Fibroblast of lung (primary cell): ENCODE measurements at places on chromosomes 1 and 21. TPM values are rescaled to one million over a fixed set of nuclear protein-coding genes. Genes with fewer than 3 reads are reported as not detected.

GRCh38 chr1:12436817-12437599, 181.0 kb downstream of the DHRS3 start:
- DNase-seq: peak; percentile 60

- DNase-seq: no peak
Observed at GRCh38 chr1:188715566-188715965, 1762.1 kb downstream of the BRINP3 start.

- DNase-seq: no peak
Observed at GRCh38 chr21:14957836-14958235, 107.0 kb downstream of the NRIP1 start.

GRCh38 chr1:35561972-35562680, 4.5 kb downstream of the NCDN start:
- DNase-seq: no peak

GRCh38 chr1:2204415-2205190, 10.0 kb upstream of the FAAP20 start:
- DNase-seq: peak; percentile 68

DNA sequence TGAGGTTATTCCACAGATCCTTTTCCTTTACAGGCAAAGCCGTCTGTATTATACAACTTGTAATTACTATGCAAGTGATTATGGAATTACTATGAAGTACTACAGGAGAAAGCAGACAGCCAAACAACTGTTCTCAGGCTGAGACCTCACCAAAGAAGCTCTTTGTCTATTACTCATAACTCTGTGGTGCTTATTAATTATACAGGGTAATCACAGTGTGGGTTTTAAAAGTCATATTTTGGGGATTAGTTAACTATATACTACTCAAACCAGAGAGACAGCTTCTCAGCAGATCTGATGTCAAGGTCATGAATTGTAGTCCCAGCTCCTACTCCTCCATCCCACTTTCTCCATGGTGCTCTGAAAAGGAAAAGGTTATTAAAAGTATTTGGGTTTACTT, 49.6 kb downstream of the CTTNBP2NL start:
- no peak for DNase-seq

GRCh38 chr1:84386716-84387479, 11.4 kb upstream of the DNASE2B start:
- peak; percentile 39 for DNase-seq

DNA sequence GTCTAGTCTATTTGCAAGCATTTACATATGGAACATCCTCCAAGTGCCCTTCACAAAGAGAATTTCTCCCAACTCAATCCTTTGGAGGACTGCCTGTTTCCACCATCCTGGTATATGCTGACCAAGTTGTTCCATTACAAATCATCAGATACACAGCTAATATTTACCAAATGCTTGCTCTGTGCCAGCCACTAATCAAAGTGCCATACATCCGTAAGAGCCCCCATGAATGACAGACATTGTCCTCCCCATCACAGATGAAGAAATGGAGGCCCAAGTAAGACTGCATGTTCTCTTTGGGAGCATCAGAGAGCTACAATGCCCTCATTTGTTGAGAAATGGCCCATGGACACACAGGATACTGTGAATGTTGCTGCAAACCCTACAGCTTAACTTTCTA, 130.0 kb upstream of the BACE2 start:
- DNase-seq: no peak

- DNase-seq: no peak
Observed at GRCh38 chr1:18644013-18644399, 13.4 kb downstream of the PAX7 start.

Gene PTCH2
- total RNA-seq: 0.50 TPM in 1 of 2 replicates, not detected in the other

Gene PPIAL4G
- total RNA-seq: not detected in 2 replicates

- no peak for DNase-seq
Observed at GRCh38 chr1:31013187-31013864, 52.2 kb downstream of the PUM1 start.

DNA sequence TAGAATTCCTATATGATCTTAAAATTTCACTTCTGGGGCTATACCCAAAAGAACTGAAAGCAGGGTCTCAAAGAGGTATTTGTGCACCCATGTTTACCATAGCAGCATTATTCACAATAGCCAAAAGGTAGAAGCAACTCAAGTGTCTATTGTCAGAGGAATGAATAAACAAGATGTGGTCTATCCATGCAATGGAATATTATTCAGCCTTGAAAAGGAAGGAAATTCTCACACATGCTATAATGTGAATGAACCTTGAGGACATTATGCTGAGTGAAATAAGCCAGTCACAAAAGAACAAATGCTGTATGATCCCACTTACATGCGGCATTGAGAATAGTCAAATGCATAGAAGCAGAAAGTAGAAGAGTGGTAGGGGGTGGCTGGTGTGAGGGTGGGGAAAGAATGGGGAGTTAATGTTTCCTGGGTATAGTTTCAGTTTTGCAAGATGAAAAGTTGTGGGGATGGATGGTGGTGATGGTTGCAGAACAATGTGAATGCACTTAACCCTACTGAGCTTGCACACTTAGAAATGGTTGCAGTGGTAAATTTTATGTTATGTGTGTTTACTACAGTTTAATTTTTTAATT, 122.4 kb downstream of the TOMM20 start:
- no peak for DNase-seq

GRCh38 chr1:84665703-84666317, 24.5 kb downstream of the SSX2IP start:
- peak; percentile 33 for DNase-seq

Gene TRIM67
- total RNA-seq: under 0.01 and 0.17 TPM in 2 replicates

Gene LCE1B
- total RNA-seq: not detected in 2 replicates

GRCh38 chr1:68907491-68907890, 410.6 kb upstream of the DEPDC1 start:
- DNase-seq: no peak

DNA sequence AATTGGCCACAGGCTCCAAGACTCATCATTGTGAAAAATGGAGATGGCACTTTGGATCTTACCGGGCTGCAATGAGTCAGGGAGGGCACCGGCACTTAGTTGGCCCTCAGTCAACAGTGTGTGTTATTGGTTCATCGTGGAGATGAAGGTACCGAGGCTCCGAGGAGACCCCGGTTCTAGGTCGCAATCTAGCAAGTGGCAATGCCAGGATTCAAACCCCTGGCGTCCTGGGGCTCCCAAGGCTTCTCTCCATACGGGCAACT, 49.0 kb upstream of the ACOT11 start:
- DNase-seq: no peak

- peak; percentile 66 for DNase-seq
Observed at GRCh38 chr1:19918057-19918456, 5.4 kb downstream of the PLA2G2E start.

DNA sequence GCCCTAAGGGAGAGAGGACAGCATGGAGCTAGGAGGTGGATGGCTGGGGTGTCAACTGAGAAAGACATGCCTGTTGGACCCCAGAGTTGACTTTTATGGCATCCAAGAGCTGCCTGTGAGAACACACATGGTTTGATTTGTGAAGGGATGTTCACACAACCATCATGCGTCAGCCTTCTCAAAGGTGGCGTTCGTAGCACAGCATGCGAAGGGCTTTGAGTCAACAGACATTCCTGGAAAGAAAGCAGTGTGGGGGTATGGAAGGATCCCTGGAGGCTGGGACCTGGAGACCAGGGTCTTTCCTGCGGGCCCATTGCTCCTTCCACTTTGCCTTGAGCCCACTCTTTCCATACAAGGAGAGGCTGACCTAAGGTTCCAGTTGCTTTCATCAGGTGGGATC, 6.4 kb upstream of the WNT3A start:
- DNase-seq: no peak

GRCh38 chr1:182337736-182338571, 53.6 kb downstream of the GLUL start:
- no peak for DNase-seq

Gene PGLYRP4
- not detected in 2 replicates for total RNA-seq

DNA sequence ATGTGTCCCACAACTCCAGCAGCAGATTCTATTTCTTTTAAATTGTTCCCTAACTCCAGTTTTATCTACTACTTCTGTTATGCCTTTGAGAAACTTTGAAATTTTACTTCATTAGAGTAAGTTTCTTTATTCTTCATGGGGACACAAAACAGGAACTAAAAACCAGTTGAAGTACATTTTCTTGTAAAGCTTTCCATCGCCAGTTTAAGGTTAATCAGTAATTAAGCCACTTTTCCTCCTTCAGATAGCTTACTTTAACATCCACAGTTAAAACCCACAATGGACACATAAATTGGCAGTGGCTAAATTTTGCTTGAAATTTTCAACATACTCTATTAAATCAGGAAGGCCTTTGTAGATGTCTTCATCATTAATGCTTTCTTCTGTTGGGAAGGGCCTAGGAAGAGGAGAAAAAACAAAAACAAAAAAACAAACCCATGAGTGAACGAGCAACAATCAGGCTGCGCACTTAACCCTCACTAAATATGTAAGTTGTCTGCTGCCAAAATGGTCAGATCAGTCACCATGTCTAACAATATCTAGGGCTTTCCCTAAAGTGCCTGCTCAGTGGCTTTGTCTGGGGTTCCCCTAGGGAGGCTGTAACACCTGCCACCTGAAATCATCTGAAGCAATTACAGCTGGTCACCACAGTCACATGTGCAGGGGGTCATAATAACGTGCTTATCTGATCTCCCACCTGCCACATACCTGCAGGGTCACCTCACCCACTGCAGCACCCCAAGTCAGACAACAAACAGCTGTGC, 187.9 kb downstream of the VAV3 start:
- no peak for DNase-seq

DNA sequence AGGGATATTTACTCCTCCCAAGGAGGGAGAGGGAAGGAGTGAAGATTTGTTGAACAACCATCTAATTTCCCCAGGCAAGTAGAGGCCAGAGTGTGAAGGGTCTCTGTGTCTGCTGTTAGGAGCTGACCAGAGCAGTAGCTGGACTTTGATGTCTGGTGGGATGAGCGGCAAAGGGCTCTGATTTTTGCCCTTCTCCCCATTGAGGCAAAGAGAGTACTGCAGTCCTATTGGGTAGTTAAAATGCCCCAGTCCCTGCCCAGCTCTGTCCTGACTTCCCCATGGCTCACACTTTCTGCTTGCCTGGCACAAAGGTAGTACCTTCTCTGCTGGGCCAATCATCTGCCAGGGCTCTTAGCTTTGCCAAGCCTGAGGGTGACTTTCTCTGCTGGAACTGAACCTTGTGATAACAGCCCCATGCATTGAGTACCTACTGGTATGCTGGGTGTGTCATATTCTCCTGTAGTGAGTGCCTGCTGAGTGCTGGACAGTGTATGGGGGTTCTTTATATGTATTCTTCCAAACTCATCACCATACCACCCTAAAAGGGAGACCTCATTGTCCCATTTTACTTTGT, 64.0 kb upstream of the SELENON start:
- no peak for DNase-seq

DNA sequence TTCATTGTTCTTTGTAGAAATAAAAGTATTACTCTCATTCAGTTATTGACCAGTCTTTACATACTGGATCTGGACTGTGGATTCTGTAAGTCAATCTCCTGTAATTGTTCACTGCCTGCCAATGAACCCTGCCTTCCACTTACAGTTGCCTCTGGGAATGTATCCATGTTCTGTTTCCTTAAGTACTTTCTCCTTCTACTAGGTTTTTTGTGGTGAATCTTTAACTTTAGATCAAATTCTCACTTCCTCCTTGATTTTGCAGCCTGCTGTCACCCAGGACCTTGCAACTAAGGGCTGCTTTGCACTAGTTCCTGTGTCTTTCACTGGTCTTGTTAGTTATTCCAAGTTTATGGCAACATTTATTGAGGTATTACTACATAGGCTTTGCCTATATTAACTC, 28.2 kb upstream of the ANKRD13C start:
- DNase-seq: no peak

GRCh38 chr1:110053552-110054428, 16.7 kb downstream of the ALX3 start:
- peak; percentile 33 for DNase-seq

DNA sequence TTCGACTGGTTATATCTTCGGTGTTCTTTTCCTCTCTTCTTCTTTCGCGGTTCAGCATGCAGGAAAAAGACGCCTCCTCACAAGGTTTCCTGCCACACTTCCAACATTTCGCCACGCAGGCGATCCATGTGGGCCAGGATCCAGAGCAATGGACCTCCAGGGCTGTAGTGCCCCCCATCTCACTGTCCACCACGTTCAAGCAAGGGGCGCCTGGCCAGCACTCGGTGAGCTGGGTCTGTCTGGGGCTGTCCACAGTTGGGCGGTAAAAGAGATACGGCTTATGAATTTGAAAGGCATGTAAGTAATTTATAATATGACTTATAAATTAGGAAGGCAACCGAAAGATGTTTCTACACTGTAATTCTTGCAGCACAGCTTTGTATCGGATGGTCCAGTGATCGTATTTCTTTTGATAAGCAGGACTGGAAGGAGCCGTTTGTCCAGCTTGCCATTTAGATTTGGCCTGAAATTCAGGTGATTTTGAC, 334 bp downstream of the CTH start:
- DNase-seq: peak; percentile 65

DNA sequence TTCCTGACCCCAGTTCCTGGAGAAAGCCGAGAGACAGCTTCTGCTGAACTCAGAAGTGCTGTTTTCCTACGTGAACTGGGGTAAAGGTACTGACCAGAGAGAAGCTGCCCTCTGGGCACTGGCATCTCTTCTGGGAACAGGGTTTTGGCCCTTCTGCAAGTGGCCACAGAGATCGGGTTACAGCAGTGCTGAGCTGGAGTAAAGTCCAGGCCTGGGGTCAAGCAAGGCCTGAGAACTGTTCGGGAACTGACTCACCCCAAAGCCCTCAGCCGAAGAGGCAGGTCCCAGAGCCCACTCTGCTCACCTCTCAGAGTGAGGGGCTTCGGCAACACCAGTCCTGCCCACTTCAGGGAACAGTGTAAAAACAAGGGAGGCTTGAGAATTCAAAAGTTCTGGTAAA, 177.2 kb upstream of the RUNX1 start:
- peak; percentile 52 for DNase-seq

GRCh38 chr1:67840449-67840848, 7.2 kb upstream of the GNG12 start:
- peak; percentile 94 for DNase-seq

Gene PTPN22
- 0.26 and 0.33 TPM in 2 replicates for total RNA-seq

DNA sequence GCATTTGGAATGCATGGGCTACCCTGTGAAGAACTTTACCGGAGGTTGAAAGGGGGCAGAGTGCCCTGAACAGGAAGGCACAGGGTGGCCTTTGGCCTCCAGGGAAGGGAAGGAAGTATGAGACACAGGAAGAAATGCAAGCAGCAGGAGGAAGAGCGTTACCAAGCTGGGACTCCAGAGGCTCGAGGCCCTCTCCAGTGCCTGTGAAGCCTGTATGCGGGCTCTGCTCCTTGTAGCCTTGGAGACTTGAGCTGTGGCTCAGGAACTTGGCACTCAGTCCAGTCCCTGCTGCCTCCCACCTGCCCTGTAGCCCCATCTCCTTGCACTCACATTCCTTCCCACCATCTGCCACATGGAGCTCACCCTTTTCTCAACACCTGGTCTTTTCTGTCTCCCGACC, 33.5 kb upstream of the RNF19B start:
- DNase-seq: peak; percentile 34

Gene AMY1A
- not detected in 2 replicates for total RNA-seq

GRCh38 chr1:36512842-36513241, 30.1 kb upstream of the CSF3R start:
- DNase-seq: no peak

- no peak for DNase-seq
Observed at GRCh38 chr1:235025422-235025984, 103.1 kb downstream of the TOMM20 start.
